Mesenteric fat pad (tissue), 1 donor: ENCODE measurements at places on chromosomes 7 and 10. TPM values are rescaled to one million over a fixed set of nuclear protein-coding genes. Genes with fewer than 3 reads are reported as not detected.

Gene CALML5
- not detected for total RNA-seq

Gene PLEKHS1
- total RNA-seq = 0.13 TPM

Gene RNF133
- 0.90 TPM for total RNA-seq

Gene ZNF438
- 9.4 TPM for total RNA-seq

Gene ADRA2A
- total RNA-seq = 187 TPM

Gene VPS26A
- total RNA-seq = 63.0 TPM

Gene GIMAP1
- 4.4 TPM for total RNA-seq

Gene KCNH2
- total RNA-seq = 0.32 TPM

GRCh38 chr7:24039991-24040624, 243.9 kb upstream of the NPY start:
- no peak for DNase-seq

GRCh38 chr10:93160829-93161228, 87.1 kb downstream of the CYP26A1 start:
- DNase-seq = no peak

- DNase-seq = no peak
Measured at GRCh38 chr7:155951554-155952158, 139.4 kb upstream of the SHH start.

- DNase-seq = no peak
Measured at GRCh38 chr10:13991353-13991752, 339.4 kb downstream of the FRMD4A start.

DNA sequence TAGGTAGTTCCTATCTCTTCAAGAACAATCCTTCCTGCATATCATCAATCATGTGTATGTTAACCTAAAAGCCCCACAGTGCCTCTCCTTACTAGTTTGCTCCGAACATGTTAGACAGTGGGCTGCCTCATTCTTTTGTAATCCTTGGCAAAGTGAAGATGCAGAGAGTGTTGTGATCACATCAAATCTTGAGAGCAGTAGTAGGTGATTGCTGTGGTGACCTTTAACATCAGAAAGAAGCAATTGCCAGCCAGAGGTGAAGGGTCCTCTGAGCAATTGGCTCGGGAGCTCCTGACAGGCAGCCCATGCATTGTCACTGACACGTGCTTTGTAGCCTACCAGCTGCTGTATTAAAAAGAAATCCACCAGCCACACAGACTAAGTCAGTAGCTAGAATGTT, 19.6 kb upstream of the GSTK1 start:
- no peak for DNase-seq

DNA sequence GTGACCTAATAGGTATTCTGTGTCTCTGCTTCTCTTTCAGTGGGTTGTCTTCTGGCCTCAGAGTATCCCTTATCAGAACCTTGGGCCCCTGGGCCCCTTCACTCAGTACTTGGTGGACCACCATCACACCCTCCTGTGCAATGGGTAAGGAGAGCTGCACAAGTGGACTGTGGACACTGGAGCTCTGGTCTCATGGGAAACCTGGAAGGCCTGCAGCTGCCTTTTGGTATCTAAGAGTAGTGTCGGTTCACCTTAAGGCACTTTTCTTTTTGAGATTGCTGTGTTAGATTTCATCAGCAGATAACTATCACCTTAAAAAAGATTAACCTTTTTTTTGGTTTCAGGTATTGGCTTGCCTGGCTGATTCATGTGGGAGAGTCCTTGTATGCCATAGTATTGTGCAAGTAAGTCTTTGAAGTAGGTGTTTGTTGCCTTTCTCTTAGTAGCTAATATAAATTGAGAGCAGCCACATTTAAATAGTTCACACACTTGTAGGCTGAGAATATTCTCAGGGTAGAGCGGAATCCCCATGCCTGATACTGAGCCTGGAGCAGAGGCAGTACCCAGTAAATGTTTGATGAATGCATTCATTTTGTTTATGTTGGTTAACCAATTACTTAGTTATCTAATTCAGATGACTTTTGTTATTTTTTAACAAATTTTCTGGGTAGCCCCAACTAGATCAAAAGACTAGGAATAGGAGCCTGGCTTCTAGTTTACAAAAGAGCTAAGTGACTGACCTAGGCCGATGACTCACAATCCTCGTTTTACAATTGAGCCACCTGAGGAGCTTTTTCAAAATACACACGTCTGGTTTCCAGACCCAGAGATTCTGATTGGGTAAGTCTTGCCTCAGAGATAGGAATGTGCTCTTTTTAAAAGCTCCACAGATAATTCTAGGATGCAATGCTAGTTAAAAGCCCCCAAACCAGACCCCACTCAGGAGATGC, 3.6 kb downstream of the TMEM254 start:
- no peak for DNase-seq

DNA sequence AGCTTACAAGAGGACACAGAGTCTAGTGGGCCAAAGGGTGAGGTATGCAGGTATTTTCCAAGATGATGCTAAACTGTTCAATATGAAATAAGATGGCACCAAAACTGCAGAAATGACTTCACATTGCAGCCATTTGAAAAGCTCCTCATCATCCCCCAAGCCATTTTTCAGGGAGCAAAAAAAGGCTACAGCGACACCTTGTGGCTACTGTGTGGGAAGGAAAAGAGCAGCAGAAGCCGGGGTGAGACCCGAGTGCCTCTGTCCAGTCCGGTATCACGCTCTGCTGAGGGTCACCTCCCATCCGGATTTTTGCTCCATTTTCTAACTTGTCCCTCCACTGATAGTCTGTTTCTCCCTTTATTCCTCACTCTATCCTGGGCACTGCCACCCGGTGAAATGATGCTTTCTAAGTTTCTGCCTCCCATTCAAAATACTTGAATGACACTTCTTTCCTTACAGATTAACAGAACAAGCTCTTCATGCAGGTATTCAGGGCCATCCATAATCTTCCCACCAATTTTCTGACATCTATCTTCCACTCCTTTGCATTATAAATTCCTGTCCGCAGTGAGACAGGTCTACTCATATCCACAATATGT, 220.2 kb downstream of the DGKI start:
- no peak for DNase-seq

DNA sequence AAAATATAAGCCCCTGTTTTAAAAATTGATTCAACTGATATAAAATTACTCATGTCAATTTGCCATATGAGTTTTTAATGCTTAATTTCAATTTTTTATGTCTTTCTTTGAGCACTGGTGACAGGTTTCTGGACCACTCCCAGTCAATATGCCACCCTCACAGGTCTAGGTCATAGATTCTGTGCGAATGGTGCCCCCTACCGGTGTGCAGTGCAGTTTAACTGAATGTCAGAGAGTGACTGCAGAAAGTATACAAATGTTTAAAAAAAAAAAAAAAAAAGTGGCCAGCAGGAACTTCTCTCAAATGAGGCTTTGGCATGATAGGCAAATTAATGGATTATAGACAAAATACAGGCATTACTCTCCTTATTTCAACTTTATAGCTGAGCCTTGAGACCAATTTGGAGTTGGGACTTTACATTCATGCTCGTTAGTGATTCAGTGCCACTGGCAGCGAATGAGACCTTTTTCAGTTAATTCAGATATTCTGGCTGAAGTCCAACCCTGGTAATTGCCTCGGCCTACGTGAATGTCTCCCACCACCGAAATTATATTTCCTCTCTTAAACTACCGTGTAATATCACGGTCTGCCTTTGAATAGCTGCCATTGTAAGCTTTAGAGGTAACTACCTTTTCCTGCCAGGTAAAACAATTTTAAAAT, 427.6 kb downstream of the PHTF2 start:
- no peak for DNase-seq

GRCh38 chr10:130745821-130746220, 565.7 kb downstream of the TCERG1L start:
- peak; percentile 43 for DNase-seq

DNA sequence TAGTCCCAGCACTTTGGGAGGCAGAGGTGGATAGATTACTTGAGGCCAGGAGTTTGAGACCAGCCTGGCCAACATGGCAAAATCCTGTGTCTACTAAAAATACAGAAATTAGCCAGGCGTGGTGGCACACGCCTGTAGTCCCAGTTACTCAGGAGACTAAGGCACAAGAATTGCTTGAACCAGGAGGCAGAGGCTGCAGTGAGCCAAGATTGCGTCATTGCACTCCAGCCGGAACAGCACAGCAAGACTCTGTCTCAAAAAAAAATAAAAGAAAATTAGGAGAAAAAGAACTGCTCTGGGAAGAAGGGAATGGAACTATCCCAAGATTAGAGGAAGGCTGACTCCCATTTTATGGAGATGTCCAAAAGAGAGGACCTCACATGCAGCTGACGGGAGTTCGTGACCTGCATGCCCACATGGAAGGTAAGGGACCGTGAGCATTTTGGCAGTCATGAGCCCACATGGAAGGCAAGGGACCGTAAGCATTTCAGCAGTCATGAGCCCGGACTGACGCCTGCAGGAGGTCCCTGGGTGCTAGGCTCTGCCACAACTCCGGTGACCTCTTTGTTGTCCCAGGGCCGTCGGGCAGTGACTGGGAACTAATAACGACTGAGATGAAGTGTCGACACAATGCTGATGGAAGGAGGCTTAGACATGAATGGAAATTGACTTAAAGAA, 18.6 kb upstream of the GTPBP4 start:
- DNase-seq = peak; percentile 69

GRCh38 chr10:111435871-111436270, 359.0 kb downstream of the ADRA2A start:
- DNase-seq = no peak

GRCh38 chr10:73998929-73999691, 1.2 kb downstream of the VCL start:
- DNase-seq = no peak

DNA sequence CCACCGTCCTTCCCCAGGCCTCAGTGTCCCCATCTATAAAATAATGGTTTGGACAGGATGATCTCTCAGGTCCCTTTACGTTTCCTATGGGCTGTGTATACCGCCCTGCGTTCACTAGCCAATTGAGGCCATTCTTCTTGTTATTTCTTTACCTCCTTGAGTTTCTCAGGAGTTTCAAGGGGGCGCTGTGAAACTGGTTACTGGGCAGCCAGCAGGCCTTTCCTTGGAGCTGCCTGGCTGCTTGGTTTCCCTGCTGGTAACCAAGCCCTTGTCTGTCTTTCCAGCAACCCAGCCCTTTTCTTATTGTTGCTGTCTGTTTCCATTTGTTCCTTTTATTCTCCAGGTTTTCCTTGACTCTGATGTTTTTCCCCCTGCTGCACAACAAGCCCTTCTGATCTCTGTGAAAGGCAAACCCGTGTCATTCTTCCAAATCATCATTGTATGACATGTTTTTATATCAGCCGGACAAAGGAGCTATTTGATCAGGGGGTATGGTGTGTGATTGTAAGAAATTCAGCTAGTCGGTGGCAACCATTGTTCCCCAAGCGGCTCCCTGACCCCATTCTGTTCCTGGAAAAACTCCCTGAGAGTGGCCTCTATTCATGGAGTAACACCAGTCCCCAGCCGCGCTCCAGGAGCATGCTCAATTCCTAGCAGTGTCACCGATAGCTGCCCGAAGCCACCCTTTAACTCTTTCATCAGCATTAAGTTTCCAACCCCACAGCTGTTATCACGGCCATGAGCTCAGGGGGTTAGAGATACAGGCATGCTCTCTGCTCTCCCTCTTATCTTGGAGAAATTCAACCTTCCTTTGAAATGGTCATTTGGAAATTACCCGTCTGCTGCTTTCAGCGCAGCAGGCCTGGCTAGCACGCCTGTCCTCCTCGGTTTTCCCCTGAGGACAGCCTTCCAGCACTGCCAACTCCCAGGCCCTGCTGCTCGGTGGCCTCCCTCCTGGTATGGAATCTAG, 26.6 kb downstream of the FGF8 start:
- no peak for DNase-seq
